ENCODE measurements at places on chromosomes 4 and X.

GRCh38 chr4:86036736-86037135, 323.1 kb downstream of the MAPK10 start:
- DNase-seq: no peak

DNA sequence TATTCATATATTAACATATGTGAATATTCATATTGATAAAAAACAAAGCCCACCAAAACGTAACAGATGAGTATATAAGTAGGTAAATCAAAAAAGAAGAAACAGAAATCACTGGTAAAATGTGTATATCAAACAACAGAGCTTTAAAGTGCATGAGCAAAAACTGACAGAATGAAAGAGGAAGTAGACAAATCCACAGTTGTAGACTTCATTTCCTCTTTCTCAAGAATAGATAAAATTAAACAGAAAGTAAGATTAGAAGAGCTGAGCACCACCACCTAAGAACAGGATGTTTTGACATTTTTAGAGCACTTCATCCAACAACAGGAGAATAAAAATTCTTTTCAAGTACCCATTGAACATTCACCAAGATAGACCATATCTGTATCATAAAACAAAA, 64.6 kb downstream of the CNKSR2 start:
- DNase-seq: no peak

DNA sequence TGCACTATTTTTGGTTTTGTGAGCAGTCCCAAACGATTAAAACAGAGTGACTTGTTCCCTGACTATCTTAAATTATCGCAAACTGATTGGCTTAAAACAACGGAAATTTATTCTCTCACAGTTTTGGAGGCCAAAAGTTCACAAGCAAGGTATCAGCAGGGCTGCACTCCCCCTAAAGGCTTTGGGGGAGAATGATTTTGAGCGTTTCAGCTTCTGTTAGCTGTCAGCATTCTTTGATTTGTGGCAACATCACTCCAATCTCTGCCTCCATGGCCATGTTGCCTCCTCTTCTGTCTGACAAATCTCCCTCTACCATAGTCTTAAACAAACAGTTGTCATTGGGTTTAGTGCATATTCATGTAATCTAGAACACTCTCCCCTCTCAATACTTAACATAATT, 459.6 kb upstream of the ATOH1 start:
- DNase-seq: no peak

DNA sequence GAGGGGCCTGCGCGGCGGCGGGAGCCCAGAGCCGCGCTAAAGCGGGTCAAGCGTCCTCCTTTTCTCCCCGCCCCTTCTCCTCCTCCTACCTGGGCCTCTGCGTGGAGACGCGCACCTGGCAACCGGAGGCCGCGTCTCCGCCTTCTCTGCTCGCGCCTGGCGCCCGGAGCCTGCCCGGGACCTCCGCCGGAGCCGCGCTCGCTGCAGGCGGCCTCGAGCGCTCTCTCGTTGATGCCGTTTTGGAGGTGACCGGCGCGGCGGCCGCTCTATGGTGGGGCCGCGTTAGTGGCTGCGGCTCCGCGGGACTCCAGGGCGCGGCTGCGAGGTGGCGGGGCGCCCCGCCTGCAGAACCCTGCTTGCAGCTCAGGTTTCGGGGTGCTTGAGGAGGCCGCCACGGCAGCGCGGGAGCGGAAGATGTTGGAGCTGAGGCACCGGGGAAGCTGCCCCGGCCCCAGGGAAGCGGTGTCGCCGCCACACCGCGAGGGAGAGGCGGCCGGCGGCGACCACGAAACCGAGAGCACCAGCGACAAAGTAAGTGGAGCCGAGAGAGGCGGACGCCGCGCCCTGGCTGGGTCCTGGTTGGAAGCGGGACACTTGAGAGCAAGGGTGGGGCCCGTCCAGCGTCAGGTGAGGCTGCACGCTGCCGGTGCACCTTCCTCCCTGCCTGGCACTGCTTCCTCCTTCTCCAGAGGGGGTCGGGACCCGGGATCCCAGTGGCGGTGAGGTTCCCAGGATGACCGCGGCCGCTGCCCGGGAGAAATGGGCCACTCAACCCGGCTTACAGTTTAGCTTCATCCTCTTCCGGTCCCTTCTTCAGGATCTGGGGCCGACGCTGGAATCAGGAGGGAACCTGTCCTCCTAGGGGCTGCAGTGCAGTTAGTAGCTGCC, at the start of gene CDS1:
TSS of gene CDS1 (plus strand) at position 140 of the 888 bp plus-strand sequence. CDS start at position 415, 275 bp downstream.
- no peak for DNase-seq

DNA sequence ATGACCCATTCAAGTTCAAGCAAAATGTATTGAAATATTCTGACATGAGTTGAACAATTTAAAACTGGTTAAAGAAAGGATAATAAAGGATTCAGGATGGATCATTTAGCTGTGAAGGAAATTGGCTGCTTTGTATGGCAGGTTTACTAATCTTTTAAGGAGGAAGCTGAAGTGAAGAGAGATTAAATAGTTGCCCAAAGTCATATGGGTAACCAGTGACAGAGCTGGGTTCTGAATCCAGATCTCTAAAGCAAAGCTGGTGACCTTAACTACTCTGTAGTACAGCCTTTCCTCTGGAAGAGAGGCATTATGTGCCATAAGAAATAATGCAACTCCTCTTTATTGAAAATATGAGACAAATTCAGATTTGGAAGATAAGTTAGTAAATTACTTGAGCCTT, 22.8 kb downstream of the FHIP1A start:
- DNase-seq: no peak

GRCh38 chrX:49237060-49237459, 1.8 kb downstream of the CCDC22 start:
- DNase-seq: no peak

GRCh38 chr4:185709802-185710486, 102.0 kb downstream of the SORBS2 start:
- DNase-seq: no peak

- DNase-seq: no peak
Observed at GRCh38 chr4:150387981-150388380, 194.0 kb upstream of the MAB21L2 start.

GRCh38 chr4:47672696-47673095, 165.2 kb downstream of the CORIN start:
- no peak for DNase-seq

GRCh38 chr4:5974321-5974720, 43.9 kb downstream of the C4orf50 start:
- DNase-seq: no peak

GRCh38 chrX:75074475-75074874, 81.6 kb downstream of the ABCB7 start:
- DNase-seq: no peak

GRCh38 chrX:10189317-10190268, 32.8 kb downstream of the CLCN4 start:
- peak; percentile 56 for DNase-seq

GRCh38 chrX:69083361-69083760, 81.9 kb downstream of the PJA1 start:
- no peak for DNase-seq

DNA sequence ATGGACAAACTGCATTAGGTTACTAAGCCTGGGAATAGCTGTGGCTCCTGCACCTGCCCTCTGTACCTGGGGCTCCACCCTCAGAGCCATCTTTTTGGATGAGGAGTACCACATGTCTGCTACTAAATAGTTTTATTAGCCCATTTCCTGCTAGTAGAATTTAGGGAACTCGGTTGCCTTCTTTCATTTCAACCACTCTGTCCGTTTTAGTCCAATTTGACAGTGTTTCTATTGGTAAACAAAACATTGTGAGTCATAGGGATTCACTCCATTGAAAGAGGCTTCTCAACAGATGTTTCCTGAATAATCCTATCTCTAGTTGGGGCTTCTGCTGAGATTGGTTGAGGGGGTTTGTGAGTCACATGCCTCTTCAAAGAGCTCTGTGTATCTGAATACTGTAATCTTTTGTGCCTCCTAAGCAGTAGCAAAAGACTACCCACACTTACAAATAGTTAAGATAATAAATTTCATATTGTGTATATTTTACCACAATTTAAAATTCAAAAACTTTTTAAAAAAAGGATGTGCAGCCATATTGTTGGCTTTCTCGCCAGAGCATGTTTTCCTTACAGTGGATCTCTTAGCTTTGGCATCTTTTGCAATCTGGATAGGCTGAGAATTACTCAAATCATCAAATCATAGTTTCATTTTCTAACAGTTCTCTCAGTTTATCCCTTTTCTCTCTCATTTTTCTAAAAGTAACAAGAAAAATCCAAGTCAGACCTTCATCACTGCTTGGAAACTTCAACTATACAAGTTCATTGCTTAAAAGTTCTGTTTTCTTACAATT, 9.9 kb downstream of the FAM200B start:
- DNase-seq: no peak

Measured in NT2/D1 (cell line).